Panc1 (cell line): ENCODE measurements at places on chromosomes 7 and 10.

DNA sequence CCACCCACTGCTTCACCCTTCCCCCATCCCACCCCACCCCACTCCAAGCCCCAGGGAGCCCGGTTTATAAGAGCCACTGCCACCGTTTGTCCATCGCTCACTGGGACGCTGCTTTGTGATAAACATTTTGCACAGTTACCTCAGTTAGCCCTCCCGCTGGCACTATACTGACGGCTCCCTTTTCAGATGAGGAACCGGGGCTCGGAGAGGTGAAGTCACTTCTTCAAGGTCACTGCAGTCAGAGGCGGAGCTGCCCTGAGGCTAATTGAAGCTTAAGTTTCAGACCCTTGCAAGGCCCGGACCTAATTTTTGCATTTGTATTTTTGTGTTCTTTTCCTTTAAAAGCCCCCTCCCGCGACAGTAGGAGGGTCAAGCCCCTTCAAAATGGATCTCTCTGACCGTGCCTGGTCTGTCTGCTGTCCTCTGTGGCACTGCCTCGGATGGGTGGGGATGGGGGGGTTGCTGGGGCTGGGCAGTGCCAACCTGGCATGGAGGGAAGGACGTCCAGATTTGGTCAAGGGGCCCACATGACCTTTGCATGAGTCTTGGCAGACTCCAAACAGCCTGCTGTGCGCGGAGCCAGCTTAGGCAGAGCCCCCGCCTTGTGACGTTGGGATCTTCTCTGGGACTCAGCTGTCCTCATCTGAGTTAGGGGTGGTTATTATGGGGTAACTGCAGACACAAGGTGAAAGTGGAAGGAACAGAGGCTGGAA, 17.7 kb upstream of the NODAL start:
- no peak for DNase-seq

DNA sequence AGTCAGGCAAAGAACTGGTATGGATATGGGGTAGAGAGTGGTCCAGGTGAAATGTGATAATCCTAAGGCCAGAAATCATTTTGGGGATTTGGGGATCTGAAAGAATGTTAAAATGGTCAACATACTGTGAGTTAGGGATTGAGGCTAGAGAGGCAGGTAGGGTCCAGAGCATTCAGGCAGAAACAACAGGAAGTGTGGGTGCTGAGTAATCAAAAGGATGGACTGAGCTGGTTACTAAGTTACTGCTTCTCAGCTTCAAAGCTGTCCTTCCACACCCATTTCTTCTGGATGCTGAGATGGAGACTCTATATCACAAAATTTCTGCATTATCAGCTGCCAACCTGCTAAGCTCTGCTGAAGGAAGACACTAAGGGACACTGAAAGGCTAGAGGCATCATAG, 30.6 kb upstream of the PRKCQ start:
- no peak for DNase-seq

DNA sequence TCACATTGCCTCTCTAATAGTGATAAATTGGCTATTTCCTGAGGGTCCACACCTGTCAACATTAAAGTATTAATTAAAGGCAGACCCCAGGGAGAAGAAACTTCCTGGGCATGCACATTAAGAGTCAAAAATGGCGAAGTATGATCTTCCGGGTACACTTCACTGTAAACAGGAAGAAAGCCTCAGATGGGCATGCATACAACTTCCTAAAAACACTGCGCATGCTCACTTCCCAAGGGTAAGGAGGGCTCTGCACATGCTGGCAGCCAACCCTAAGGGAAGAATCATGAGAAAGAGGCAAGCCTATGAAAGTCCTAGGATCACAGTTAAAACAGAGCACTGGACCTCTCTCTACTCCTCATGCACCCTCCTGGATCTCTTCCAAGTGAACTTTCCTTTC, 80.1 kb upstream of the IMMP2L start:
- no peak for DNase-seq

DNA sequence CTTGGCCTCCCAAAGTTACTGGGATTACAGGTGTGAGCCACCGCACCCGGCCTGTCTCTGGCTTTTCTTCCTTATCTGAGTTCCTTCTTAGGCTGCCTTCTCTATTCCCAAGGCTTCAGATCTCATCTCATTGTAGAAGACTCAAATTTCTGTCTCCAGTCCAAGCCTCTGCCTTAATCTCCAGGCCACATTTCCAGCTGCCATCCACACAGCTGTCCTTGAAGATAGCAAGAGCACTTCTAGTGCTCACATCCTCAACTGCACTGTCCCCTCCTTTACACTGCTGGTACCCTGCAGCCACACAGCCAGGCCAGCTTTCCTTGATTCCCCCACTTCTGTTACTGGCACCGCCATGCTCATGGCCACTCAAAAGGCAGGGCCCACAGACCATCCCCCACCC, 35.6 kb downstream of the POLL start:
- DNase-seq = no peak

- no peak for DNase-seq
Observed at GRCh38 chr10:9709849-9710248, 1307.8 kb upstream of the CELF2 start.

DNA sequence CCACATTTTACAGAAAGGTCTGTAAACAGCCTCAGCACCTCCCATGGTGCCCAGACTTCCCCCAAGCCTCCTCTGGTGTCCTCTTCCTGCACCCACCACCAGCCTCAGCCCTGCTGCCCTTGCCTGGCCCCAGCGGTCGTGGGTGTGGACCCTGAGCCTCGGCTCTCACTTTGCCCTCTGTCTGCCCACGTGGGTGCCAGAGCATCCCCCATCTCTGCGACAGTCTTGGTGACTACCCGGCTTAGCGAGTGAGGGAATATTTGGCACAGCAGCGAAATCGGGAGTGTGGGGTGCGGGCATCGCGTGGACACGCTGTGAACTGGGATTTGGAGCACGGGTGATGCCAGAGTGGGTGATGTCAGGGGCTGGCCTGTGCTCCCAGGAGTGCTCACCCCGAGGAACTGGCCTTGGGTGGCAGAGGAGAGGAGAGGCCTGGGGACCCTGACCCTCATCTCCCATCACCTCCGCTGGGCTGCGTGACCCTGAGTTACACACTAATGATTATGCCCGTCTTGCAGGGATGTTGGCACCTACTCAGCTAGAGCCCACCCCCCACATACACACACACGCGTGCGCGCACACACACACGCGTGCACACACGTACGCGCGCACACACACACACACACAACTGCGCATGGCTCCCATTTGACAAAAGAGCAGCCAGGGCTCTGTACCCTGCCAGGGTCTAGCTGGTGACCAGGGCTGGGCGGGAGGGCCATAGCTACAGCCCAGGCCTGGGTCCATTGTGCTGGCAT, 8.7 kb downstream of the ELFN1 start:
- no peak for DNase-seq

- DNase-seq = no peak
Observed at GRCh38 chr7:44110719-44111635, 6.8 kb downstream of the AEBP1 start.

DNA sequence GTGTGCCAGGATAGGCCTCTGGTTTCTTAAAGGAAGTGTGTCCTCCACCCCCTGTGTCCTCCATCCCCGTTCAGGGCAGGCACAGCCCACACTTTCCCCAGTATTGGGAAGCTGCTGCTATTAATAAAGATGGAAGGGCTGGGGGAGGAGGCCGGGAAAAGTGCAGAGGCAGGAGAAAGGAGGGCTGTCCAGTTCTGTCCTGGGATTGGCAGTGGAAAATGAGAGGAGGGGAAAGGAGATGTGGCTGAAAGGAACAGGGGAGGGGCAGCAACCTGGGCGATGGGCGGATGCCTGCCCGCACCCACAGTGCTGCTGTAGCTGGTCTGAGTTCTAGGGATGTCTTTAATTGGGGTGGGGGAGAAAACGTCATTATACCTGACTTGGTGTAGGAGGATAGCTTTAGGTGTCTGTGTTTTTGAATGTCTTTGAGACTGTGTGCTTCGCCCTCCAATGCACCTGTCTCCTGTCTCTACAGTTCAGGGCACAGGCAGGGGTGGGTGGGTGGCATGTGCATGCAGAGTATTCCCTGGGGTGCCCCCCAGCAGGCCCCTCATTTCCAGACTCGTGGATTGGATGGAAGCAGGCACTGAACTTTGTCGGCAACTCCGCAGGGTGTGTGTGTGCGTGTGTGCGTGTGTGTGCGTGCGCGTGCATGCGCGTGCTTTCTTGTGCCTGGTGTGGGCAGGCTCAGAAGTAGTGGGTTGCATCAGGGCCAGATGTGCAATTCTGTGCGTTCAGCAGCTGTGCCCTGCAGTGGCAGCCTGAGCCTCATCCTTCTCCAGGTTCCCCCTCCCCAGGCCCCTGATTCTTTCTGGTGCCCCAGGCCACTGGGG, 2.5 kb downstream of the TRIM8 start:
- no peak for DNase-seq
